Mesenchymal stem cell (in vitro differentiated cells and primary cell): ENCODE measurements at places on chromosomes 6 and 20.

DNA sequence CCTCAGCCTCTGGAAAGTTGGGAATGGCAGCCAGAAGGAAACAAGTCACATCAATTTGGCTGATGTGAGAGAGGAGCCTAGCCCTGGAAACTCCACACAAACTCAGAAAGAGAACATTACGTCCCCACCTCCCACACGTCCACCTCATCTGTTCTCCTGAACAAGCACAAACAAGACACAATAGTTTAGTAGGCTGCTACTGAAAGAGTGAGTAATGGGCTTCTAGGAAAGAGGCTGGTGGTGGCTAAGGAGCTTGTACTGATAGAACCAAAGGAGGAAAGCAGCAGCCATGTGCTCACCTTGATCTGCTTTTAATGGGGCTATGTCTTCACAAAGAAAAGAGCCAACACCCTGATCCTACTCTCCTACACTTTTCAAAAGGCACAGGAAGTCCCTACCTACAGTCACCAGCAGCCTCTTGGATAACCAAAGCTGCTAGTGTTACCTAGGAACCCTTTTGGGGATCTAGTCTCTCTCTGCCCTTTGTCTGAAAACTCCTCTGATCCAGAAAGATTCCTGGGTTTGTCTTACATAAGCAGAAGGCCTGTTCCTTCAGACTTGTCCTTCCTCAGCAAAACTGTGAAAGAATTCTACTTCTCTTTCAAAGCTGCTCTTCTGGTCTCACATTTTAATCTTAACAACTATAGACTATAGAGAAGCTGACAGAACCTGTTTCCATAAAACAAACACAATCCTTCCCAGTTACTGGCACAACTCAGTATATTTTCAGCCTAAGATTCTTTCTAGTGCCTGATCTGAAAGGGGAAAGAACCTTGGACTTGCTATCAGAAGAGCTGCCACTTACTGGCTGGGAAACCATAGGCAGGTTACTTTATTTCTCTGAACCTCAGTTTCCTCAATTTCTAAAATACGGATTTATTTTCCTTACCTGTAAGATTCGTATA is 3.1 kb downstream of the PLAGL2 start:
- H3K27ac ChIP-seq, result no peak overlapping the region
- H3K36me3 ChIP-seq, result peaks cover 18% of the 10 kb centered on the region
- H3K4me3 ChIP-seq, result no peak overlapping the region
- H3K27me3 ChIP-seq, result no peaks in the 10 kb centered on the region

GRCh38 chr6:92623431-92623830 is 795.9 kb downstream of the EPHA7 start:
- H3K36me3 ChIP-seq, result no peaks in the 10 kb centered on the region
- no peak for DNase-seq
- no peak overlapping the region for H3K27ac ChIP-seq
- no peaks in the 10 kb centered on the region for H3K4me1 ChIP-seq

- H3K27ac ChIP-seq, result no peak overlapping the region
- no peaks in the 10 kb centered on the region for H3K4me1 ChIP-seq
- H3K4me3 ChIP-seq, result no peak overlapping the region
- H3K27me3 ChIP-seq, result no peaks in the 10 kb centered on the region
- no peaks in the 10 kb centered on the region for H3K36me3 ChIP-seq
Observed at GRCh38 chr20:20167698-20168097, 115.4 kb downstream of the CFAP61 start.

- H3K4me3 ChIP-seq, result no peak overlapping the region
- H3K36me3 ChIP-seq, result no peaks in the 10 kb centered on the region
Observed at GRCh38 chr6:28615955-28616747, 90.5 kb downstream of the GPX5 start.

DNA sequence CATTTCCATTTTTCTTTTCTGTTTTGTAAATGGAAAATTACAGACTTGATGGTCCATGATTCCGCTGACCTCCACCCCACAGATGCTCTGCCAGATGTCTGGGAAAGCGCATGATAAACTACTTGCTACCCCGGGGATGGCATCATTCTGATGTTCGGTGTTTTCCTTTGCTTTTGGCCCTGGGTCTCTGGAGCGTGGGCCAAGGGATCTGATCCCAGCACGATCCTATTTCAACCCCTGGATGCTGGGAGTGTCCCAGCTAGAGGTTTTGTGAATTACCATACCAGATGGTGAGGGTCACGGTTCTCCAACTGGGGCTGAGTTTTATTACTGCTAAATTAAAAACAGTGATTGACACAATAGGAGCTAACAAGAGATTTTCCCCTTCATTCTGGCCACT is 25.2 kb upstream of the MYLIP start:
- no peak overlapping the region for H3K27ac ChIP-seq
- H3K4me1 ChIP-seq, result no peaks in the 10 kb centered on the region
- no peaks in the 10 kb centered on the region for H3K36me3 ChIP-seq

- H3K4me1 ChIP-seq, result peaks cover 18% of the 10 kb centered on the region
- H3K27ac ChIP-seq, result no peak overlapping the region
- no peak for DNase-seq
- H3K4me3 ChIP-seq, result peak overlapping the region; percentile 8
- no peaks in the 10 kb centered on the region for H3K36me3 ChIP-seq
Observed at GRCh38 chr6:168218785-168219566, 100.6 kb downstream of the DACT2 start.

DNA sequence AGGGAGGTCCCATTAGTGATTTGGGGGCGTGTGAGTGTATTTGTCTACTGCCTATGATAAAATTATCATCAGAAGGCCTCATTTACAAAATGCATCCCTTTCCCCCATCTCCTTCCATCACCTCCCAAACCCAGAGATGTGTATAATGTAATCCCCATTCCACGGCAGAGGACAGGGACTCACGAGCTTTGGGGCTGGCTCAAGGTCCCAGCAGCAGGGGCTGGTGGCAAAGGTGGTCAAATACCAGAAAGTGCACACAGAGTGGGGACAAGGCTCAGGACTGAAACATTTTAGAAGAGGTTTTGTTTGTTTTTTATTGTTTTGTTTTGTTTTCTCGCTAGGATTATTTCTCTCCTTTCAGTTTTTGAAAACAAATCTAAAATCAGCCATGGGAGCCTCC is 68.5 kb upstream of the TOP1 start:
- H3K27me3 ChIP-seq, result peaks cover 3% of the 10 kb centered on the region
- DNase-seq, result no peak
- H3K36me3 ChIP-seq, result no peaks in the 10 kb centered on the region

DNA sequence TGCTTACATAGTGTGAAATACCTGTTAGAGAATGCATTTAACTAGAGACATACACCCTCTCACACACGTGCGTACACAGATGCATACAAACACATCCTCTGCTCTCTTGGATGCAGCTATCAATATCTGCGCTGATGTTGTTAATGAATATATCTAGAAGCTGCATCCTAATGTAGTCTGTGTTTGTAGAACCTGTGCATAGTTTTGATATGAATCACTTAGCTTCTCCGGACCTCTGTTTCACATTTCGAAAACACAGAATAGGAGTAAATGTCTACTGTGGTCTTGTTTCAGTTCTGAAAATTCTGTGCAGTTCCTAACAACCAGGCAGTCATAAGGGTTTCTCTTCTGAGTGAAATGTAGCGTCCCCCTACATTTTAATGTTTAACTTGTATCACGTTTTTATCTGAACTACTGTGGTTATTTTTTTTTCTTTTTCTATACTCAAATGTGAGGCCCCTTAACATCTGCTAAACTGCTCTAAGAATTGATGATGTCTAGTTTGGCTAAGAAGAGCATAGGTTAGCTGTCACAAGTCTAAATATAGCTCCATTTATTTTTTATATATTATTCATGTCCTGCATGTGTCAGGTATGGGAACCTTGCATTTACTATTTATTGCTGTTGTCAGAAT is 254.5 kb downstream of the TMEM242 start:
- peaks cover 9% of the 10 kb centered on the region for H3K36me3 ChIP-seq
- DNase-seq, result peak; percentile 45
- H3K4me1 ChIP-seq, result peaks cover 8% of the 10 kb centered on the region
- H3K4me3 ChIP-seq, result no peak overlapping the region
- peak overlapping the region; percentile 41 for H3K27ac ChIP-seq

DNA sequence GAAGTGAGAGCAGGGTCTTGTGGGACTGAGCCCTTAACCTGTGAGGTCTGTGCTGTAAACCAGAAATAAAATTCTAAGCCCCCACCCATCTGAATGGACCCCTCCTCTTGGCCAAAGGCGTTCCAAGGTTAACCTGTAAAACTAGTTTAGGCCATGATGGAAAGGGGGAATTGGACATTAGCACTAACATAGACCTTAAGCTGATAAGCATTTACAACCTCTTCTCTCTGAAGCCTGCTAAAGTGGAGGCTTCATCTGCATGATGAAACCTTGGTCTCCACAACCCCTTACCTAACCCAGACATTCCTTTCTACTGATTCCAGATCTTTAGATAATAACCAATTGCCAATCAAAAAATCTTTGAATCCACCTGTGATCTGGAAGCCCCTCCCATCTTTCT is 25.8 kb downstream of the PIGT start:
- no peak for DNase-seq
- no peaks in the 10 kb centered on the region for H3K36me3 ChIP-seq

DNA sequence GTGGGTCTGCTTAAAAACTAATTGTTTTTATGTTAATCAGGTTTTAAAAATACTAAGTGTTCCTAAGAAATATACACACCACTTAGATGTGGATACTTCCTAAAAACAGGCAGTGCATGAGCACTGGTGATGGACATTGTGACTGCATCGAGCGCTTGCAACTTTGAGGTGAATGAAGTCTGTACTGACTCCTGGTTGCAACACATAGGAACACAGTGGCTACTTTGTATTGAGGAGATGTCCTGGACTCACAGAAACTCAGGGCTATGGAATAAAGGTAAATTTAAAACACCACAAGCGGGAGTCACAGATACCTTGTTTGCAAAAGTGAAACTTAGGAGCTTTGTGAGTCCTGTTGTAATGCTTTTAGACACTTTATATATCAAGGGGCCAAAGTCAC is 55.6 kb upstream of the POLR1H start:
- H3K4me3 ChIP-seq, result no peak overlapping the region
- H3K27me3 ChIP-seq, result peaks cover 33% of the 10 kb centered on the region
- H3K27ac ChIP-seq, result no peak overlapping the region
- no peaks in the 10 kb centered on the region for H3K36me3 ChIP-seq
- DNase-seq, result no peak

DNA sequence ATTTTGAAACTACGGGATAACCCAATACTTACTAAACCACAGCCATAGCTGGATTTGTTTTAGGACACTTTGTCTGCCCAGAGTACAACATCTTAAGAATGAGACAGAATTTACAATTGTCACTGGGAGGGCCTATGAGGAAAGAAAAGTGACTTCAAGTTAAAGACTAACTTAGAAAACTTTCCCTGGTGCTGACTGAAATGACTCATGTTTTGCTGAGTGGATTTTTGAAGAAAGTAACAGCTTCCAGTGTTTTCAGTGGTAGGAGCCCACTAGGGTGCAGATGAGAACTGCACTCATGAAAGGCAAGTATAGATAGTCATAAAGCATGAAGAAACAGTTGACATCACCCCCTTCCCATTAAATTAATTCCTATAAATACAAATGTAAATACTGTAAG is 988.2 kb upstream of the MAP3K7 start:
- H3K4me3 ChIP-seq, result no peak overlapping the region
- no peaks in the 10 kb centered on the region for H3K27me3 ChIP-seq
- H3K36me3 ChIP-seq, result no peaks in the 10 kb centered on the region
- no peaks in the 10 kb centered on the region for H3K4me1 ChIP-seq

DNA sequence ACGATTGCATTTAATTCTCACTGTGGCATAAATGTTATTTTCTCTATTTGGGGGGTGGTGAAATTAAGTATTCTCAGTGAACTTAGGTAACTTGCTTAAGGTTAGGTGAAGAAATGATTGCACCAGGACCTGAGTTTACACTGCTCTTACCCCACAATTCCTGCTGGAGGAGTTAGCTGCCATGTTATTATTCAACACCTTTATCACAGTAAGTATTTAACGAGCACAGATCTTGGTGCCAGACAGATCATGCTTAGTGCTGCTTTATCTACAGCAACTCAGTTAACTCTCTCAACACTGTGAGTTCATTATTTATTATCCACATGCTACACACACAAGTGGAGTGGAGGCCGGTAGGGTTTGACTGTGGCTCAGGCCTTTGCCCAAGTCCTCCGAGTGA is 249.7 kb downstream of the TMEM242 start:
- peaks cover 5% of the 10 kb centered on the region for H3K4me1 ChIP-seq
- H3K36me3 ChIP-seq, result peaks cover 4% of the 10 kb centered on the region
- no peak overlapping the region for H3K27ac ChIP-seq
- H3K27me3 ChIP-seq, result no peaks in the 10 kb centered on the region

- H3K4me1 ChIP-seq, result no peaks in the 10 kb centered on the region
- no peak overlapping the region for H3K4me3 ChIP-seq
- no peaks in the 10 kb centered on the region for H3K36me3 ChIP-seq
- no peak overlapping the region for H3K27ac ChIP-seq
Observed at GRCh38 chr6:47718571-47718970, 20.2 kb downstream of the ADGRF4 start.

- H3K36me3 ChIP-seq, result no peaks in the 10 kb centered on the region
- no peak for DNase-seq
- H3K27ac ChIP-seq, result no peak overlapping the region
Observed at GRCh38 chr6:65135567-65135966, 571.5 kb downstream of the EYS start.

DNA sequence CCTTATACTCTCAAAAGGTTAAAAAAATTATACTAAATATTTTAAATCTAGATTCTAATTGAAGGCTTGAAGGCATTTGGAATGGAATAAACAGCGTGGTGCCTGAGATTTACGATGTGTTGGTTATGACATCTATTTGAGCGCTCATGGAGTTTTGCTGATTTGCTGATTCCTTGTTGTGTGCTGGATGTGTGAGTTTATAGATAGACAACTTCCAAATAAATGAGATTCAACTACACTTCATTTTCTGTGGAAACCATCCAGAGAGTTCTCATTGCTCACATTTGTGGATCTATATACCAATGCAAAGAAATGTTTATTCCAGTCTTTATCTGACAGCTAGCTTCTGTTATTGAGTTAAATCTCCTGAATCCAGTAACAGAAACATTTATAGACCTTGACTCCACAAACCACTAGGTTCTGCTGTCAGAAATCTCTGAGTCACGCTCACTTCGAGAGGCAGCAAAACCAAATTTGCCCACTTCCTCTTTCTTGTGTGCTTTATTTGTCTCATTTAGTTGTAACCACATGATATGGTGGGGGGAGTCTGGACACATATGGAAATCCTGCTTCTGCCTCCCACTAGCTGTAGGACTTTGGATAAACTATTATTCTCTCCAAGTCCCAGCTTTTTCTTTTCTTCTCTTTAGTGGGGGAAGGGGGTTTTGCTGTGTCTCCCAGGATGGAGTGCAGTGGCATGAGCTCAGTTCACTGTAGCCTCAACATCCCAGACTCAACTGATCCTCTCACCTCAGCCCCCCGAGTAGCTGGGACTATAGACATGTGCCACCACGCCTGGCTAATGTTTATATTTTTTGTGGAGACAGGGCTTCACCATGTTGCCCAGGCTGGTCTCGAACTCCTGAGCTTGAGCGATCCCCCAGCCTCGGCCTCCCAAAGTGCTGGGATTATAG is 54.5 kb downstream of the IPCEF1 start:
- H3K27ac ChIP-seq, result peak overlapping the region; percentile 71
- H3K27me3 ChIP-seq, result no peaks in the 10 kb centered on the region
- H3K4me1 ChIP-seq, result peaks cover 15% of the 10 kb centered on the region
